ENCODE measurements at places on chromosomes 11 and 22.

- DNase-seq = no peak
Measured at GRCh38 chr11:26830218-26830617, 108.4 kb upstream of the SLC5A12 start.

DNA sequence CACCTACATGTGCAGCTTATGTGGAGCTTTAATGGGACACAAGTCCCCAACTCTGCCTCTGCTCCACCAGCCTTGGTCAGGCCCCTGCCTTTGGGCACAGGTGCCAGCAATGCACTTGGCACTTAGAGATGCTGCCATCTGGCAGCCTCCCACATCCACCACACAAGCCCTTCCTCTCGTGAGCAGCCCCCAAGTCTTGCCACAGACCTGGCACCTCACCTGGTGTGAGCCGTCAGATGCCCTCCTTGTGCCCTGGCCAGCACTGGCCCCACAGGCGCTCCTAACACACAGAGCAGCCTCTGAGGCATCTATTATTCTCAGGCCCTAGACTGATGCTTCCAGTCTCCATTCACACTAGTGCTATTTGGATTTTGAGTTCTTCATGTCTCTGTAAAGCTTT lies 24.5 kb upstream of the SERPIND1 start:
- no peak for DNase-seq

- peak; percentile 55 for DNase-seq
Measured at GRCh38 chr22:42688241-42689211, 32.1 kb downstream of the A4GALT start.

- no peak for DNase-seq
Measured at GRCh38 chr11:20854215-20854955, 185.0 kb downstream of the NELL1 start.

DNA sequence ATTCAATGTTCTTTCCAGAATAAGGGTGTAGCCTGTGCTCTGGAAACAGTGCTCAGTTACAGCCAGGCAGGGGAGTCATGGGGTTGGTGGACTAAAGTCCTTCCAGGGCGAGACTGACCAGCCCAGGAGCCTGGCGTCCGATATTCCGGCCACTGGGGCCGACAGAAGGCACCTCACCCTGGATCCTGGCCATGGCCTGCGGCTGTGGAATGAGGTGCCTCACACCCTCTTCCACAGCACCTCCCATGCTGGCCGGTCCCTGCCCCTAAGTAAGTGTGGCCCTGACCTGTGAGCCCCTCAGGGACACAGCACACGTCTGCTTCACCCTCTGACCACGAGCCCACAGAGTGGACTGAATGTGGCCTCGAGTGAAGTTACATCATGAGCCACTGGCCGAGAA lies 50.5 kb downstream of the WNT7B start:
- DNase-seq = no peak

DNA sequence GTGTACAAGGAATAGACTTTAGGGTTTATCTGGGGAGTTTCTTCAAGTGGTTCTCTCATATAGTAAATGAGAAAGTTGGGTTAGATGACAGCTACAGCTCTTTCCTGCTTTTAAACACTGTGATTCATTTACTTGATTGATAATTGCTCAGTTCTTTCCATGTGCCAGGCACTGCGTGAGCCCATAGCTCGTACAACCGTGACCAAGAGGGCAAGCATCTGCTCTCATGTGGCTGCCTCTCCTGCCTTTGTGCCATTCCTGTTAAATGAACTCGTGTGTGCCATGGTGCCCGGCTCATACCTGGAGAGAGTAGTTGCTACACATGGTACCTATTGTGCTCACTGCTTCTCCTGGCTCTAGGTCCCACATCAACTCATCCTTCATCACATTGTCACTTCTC lies 206.3 kb downstream of the SNX19 start:
- DNase-seq = no peak

- DNase-seq = no peak
Measured at GRCh38 chr11:122430490-122430889, 225.0 kb upstream of the UBASH3B start.

DNA sequence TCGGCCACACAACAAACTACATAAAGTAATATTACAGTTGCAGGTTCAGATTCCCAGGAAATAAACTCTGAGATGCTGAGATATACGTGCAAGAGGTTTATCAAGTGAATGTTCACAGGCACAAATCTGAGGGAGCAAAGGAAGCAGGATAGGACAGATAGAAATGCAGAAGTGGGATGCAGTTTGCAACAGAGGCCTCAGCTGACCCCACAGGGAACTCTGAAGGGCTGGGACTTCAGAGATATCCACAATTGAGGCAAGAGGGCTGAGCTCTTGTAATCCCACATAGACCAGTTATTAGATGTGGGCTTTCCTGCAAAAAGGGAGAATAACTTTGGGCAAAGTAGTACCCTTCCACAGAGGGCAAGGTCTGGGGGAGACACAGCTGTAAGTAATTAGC lies 25.4 kb upstream of the ARHGAP20 start:
- DNase-seq = no peak

GRCh38 chr11:65858681-65859087 lies 704 bp upstream of the CFL1 start:
- DNase-seq = no peak

DNA sequence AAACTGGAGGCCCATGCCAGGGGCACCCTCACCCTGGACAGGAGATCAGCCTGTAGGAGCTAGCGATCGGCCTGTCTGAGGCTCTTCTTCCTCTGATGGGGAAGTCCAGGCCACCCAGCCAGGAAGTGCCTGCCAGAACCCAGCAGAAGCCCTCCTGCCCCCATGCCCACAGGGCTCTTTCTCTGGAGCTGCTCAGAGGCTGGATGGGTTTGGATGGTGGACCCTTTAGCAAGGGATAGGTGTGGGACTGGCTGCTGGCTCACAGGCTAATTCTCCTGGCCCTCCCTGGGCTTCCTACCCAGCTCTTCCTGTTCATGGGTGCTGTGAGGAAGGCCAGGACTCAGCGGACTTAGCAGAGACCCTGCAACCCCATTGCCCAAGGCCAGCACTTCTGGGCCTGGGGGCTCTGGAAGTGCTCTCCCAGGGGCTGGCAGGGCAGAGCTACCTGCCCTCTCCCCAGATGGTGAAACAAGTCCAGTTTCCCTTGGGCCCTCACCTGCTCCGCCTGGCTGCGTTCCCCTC lies 7.6 kb downstream of the FXYD2 start:
- DNase-seq = no peak

DNA sequence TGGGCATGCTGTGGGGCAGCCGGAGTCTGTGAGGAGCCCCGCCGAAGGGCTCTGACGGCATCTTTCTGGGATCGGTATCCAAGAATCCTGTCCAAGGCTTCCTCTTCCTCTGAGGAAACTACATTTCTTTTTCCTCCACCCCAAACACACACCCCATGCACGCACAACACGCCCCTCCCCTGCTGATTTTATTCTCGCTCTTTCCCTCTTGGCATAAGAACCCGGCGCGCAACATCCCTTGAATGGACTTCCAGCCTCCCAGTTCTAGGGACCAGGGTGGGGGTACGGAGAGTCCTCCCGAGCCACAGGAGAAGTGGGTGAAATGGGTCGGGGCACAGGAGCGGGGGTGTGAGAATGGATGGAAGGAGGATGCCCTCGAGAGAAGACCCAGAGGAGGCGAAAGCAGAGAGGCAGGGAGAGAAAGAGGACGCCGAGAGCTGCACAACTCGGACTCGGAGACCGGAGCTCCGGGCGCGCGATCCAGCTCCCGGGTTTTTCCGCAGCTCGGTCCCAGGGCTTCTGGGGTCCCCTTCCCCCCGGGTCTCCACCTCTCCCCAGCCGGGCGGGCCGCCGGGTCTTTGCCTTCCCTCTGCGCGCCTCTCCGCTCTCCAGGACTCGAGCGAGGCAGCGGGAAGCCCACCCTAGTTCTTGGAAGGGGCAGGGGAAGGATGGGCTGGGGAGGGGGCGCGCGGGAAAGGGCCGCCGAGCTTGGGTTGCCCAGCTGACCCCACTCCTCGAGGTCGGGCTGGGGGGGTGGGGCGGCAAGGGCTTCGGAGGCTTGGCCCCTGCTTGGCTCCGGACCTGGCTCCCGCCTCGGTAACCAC lies 1.5 kb upstream of the LARGE1 start:
- DNase-seq = peak; percentile 32

GRCh38 chr22:22767876-22768602 lies 119.6 kb upstream of the IGLL5 start:
- DNase-seq = no peak

GRCh38 chr11:134409552-134410429 lies 2.3 kb downstream of the B3GAT1 start:
- no peak for DNase-seq

DNA sequence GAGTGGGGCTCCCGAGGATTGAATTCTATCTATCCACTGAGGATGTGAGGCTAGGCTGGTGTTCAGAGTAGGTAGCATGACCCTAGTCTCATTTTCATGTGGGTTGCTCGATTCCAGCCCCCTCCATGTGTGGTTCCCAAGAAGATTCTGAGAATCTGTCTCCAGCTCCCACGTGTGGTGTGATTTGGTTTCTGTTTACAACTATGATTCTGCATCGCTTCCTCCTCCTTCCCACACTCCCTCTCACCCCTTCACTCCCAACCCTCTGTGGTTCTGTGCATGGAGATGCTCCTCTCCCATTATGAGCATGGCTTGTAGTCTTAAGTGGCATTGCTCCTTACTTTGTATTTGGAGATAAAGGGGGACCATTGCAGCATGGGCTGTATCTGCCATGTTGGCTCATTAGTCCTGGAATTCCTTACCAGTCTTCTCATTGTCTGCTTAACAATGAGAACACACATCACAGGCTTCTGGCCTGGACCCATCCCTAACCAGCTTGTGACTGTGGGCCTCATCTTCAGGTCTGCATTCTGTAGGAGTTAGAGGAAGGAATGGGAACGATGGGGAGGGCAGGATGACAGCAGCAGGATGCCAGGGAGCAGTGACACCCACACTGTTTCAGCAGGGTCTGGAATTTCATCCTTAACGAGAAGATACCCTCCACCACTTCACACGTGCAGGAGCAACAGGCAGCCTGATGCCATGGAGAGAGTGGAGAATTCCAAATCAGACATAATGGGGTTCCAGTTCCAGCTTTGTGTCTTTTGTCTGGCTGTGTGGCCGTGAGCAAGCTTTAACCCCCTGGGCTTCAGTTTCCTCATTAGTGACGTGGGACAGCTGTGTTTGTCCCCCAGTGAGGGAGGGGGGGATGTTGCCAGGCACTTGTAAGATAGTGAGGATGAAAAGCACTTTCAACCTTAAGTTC lies 86.0 kb downstream of the CCDC81 start:
- no peak for DNase-seq

GRCh38 chr11:112318184-112318591 lies 57.5 kb upstream of the PLET1 start:
- no peak for DNase-seq

GRCh38 chr22:39431821-39432251 lies 25.0 kb upstream of the MGAT3 start:
- no peak for DNase-seq

DNA sequence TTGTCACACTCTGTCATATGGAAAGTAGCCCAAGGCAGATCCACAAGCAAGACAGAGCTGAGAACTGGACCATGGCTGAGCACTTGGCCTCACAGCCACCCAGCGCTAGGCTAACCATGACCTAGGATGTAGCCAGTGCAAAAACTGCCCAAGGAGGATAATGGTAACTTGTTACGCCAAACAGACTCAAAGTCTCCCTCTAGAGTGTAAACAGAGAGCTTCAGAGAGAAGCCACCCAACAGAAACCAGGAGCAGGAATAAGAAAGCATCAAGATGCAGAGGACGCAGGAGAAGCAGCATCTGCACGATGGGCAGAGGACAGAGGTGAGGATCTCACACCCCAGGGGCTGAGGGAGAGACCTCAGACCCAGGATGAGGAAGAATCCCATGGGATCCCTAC lies 97.9 kb downstream of the RCN1 start:
- DNase-seq = no peak

- DNase-seq = no peak
Measured at GRCh38 chr22:20251981-20252380, 16.1 kb downstream of the RTN4R start.

DNA sequence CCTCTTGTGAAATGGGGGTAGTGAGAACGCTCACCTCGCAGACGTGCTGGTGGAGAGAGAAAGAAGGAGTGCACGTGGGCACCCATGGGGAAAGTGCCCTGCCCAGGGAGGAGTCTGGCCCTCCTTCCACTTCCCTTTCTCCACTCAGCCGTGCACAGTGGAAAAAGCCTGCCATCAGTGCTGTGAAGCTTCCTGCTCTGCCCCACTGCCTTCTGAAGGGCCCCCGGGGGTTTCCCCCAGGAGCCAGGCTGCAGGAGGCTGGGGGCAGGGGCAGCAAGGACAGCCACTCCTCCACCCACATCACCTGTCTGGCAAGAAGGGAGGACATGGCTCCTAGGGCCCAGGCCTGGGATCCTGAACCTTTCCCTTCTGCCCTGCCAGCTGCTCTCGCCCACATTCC lies 7.6 kb downstream of the TP53I11 start:
- DNase-seq = no peak

- no peak for DNase-seq
Measured at GRCh38 chr11:116716621-116717020, 56.2 kb downstream of the BUD13 start.

GRCh38 chr11:75826461-75827230 lies 11.6 kb downstream of the UVRAG start:
- no peak for DNase-seq

DNA sequence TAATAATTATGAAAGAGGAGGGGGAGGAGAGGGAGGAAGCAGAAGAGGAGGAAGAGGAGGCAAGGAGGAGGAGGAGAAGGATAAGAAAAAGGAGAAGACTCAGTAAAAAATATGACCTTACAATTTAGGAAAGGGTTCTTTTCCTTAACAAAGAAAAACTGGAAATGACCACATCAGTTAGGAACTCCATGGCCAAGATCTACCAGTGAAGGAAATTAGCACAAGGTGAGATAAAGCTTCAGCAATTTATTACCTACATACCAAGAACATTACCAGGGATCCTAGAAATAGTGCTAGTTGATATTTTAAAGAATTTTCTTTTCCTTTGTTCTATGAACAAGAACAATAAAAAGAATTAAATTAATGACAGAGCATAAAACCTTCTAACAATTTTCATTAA lies 172.7 kb downstream of the LRRC4C start:
- no peak for DNase-seq

- no peak for DNase-seq
Measured at GRCh38 chr11:67284811-67285540, 4.1 kb upstream of the ANKRD13D start.

DNA sequence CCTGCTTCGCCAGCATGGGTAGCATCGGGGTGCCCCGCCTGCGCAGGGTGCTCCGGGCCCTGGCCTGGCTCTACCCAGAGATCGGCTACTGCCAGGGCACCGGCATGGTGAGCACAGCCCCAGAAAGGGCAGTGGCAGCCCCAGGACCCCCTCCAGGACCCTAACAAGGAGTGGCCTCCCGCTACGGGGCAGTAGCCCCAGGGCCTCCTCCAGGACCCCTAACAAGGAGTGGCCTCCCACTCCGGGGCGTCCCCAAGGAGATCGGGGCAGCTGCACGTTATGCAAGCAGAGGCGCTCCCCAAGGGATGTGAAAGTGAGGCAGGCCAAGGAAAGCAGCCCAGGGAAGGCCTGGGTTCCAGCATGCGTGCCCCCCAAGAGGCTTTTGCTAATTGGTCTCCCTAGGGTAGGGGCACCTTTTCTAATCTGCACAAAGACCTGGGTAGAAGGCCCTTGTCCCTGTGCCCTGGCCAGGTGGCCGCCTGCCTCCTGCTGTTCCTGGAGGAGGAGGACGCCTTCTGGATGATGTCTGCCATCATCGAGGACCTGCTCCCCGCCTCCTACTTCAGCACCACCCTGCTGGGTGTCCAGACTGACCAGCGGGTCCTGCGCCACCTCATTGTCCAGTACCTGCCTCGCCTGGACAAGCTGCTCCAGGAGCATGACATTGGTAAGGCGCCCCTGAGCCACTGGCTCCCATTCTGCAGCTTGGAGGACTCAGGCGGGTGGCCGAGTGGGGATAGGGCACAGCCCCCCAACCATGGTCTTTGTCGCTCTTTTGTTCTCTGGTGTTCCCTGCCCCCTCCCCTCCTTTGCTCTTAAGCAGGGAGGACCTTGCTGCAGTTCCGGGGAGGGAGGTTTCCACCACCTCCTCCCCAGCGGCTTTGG lies 35.0 kb downstream of the SGSM3 start:
- no peak for DNase-seq
